ENCODE measurements at places on chromosomes 7 and 10. TPM values are rescaled to one million over a fixed set of nuclear protein-coding genes. Genes with fewer than 3 reads are reported as not detected.

Gene ZNF485
- 2.3 TPM for total RNA-seq

Gene NIPSNAP2
- 119 TPM for total RNA-seq

Gene VWDE
- not detected for total RNA-seq

Gene ORAI2
- total RNA-seq = 16.0 TPM

Gene KIAA1549
- total RNA-seq = 2.3 TPM

Gene CARD11
- 0.42 TPM for total RNA-seq

DNA sequence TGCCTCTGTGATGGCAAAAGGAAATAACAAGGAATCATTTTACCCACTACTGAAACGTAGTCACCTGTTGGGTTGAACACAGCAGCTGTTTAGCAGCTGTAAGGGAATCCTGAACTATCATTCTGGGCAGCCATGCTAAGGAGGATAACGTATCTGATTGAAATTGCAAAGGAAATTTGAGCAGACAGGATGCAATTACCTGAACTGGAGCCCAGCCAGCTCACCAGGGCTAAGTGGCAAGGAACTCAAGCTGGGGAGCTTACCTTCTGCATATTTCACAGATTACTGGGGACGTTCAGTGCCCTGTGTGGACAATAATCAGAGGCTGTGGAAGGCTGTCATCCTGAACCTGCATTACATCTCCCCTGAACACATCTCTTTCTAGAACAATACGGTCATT is 650.5 kb downstream of the SORCS3 start:
- no peak overlapping the region for H3K27ac ChIP-seq
- DNase-seq = no peak
- no peaks in the 10 kb centered on the region for H3K36me3 ChIP-seq
- no peak overlapping the region for H3K4me3 ChIP-seq
- no peaks in the 10 kb centered on the region for H3K4me1 ChIP-seq
- H3K27me3 ChIP-seq = no peaks in the 10 kb centered on the region

- H3K27ac ChIP-seq = no peak overlapping the region
- H3K36me3 ChIP-seq = no peaks in the 10 kb centered on the region
- H3K27me3 ChIP-seq = no peaks in the 10 kb centered on the region
- no peak for DNase-seq
- no peaks in the 10 kb centered on the region for H3K4me1 ChIP-seq
Observed at GRCh38 chr10:51620131-51620530, 79.3 kb downstream of the CSTF2T start.

DNA sequence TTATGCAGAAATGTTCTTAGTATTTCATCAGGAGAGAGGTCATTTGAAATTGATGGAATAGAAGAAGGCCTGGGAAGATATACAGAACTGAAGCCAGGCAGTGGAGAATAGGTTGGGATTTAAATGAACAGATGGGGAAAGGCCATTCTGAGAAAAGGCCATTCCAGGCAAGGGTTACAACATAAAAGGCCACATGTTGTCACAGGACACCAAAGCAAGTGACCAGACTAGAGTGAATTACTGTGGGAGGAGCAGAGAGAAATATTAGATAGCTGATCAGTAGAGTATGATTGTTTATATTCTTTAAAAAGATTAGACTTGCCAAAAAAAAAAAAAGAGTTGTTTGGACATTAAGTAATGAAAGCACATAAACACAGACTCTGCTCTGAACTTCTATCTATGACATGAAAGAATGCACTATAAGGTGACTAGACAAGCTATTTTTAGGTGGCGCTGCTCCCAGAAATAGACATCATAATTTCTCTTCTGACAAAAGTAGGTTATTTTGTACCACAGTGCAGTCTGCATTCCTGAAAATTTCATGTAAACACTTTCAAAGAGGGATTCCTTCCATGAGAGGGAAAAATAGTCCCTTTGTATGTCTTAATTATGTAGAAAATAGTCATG is 55.2 kb upstream of the DKK1 start:
- no peak for DNase-seq
- no peak overlapping the region for H3K4me3 ChIP-seq
- H3K27ac ChIP-seq = no peak overlapping the region
- no peaks in the 10 kb centered on the region for H3K27me3 ChIP-seq
- no peaks in the 10 kb centered on the region for H3K36me3 ChIP-seq

GRCh38 chr10:98417973-98418664 is 3.1 kb upstream of the PYROXD2 start:
- no peak overlapping the region for H3K4me3 ChIP-seq
- no peak overlapping the region for H3K27ac ChIP-seq
- no peaks in the 10 kb centered on the region for H3K27me3 ChIP-seq
- H3K4me1 ChIP-seq = peaks cover 21% of the 10 kb centered on the region
- H3K36me3 ChIP-seq = peaks cover 40% of the 10 kb centered on the region
- DNase-seq = no peak

GRCh38 chr7:81173766-81174281 is 255.0 kb upstream of the SEMA3C start:
- no peaks in the 10 kb centered on the region for H3K4me1 ChIP-seq
- no peaks in the 10 kb centered on the region for H3K27me3 ChIP-seq
- DNase-seq = no peak
- H3K36me3 ChIP-seq = no peaks in the 10 kb centered on the region
- no peak overlapping the region for H3K4me3 ChIP-seq

DNA sequence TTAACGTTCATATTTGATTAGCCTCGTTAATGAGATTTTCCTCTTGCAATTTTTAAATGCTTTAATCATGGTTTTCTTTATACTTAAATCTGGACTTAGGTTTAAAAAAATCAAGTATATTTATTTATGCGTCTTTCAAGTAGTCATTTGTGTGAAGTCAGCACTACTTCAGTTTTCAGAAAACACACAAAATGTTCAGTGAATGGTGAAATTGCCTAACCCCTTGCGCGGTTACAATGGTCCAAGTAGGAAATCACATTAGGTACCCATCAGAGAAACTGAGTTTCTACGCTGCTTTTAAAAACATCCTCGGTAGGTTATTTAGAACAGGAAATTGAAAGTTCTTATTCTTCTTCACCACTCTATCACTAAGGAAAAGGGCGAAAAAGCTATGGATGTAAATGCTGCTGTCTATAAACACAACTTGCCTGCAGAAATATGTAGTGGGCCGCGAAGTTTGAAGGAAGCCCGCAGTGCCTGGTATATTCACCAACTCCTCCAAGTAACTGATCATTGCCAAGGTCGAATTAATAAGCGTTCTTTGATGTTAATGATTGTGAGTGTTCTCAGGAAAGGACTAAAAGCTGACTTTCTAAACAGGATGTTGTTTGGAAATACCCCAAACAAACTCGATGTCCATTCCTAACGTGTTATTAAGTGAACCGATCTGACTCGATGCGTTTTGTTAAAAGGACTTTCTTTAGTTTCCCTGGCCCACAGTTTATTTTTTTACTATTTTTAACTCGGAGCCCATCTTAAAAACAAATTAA is 1.0 kb downstream of the SYPL1 start:
- H3K27me3 ChIP-seq = no peaks in the 10 kb centered on the region
- DNase-seq = no peak
- H3K4me3 ChIP-seq = peak overlapping the region; percentile 76
- peaks cover 65% of the 10 kb centered on the region for H3K4me1 ChIP-seq
- peak overlapping the region; percentile 98 for H3K27ac ChIP-seq
- H3K36me3 ChIP-seq = no peaks in the 10 kb centered on the region

DNA sequence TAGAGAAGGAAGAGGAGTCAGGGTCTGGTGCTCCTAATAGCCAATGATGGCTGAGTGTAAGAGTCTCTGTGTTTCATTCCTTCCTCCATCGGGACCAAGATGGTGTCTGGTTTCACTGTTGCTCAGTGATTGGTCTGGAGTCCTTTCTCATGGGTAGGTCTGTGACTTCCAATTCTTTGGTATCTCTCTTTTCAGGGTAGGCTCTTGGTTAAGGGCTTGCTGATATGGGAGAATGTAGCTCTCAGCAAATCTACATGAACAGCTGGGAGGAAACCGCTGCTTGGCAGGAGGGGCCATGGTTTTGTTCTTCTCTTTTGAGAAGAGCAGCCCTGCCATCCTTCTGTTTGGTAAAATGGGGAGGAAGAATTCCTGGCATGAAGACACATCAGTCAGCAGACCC is 209.1 kb upstream of the PODXL start:
- DNase-seq = no peak
- H3K27ac ChIP-seq = no peak overlapping the region
- H3K27me3 ChIP-seq = peaks cover 13% of the 10 kb centered on the region
- H3K4me1 ChIP-seq = no peaks in the 10 kb centered on the region

- no peak for DNase-seq
- no peaks in the 10 kb centered on the region for H3K36me3 ChIP-seq
- no peak overlapping the region for H3K4me3 ChIP-seq
- H3K27ac ChIP-seq = no peak overlapping the region
- H3K4me1 ChIP-seq = no peaks in the 10 kb centered on the region
Observed at GRCh38 chr10:128025951-128026350, 100.3 kb downstream of the MKI67 start.

DNA sequence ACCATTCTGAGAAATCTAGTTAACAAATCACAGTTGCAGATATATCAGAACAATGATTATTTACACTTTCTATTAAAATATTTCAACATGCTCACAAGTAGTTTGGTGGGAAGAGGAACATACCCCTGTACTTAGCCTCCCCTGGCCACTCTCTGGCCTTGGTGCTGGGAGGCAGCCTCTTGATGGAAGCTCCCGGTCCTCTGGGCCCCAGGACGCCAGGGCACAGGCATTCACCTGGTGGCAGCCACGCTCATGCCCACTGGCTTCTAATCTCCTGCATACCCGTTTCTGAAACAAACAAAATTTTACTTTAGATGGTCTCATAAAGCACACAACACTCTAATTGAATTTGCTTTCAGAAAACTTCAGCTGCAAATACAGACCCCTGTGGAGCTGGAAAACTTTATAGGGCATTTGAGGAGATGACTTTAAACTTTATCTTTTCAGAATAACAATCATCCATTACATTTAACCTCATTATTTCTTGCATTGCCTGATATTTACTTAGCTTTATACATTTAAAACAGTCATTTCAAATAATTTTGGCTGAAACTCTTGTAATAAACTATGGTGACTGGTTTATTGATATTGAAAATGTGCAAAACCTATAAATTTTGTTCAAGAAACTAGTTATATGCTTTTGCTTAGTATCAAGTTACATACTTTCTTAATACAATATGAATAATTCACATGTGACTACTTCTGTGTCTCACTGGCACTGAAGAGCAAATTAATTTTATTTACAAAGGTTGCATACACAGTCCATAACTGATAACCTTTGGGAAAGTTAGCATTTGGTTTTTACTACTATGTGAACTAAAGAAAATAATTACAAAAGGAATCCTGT is 30.8 kb downstream of the C10orf143 start:
- no peak overlapping the region for H3K27ac ChIP-seq
- no peaks in the 10 kb centered on the region for H3K36me3 ChIP-seq
- H3K27me3 ChIP-seq = no peaks in the 10 kb centered on the region
- no peaks in the 10 kb centered on the region for H3K4me1 ChIP-seq
- peak; percentile 21 for DNase-seq

DNA sequence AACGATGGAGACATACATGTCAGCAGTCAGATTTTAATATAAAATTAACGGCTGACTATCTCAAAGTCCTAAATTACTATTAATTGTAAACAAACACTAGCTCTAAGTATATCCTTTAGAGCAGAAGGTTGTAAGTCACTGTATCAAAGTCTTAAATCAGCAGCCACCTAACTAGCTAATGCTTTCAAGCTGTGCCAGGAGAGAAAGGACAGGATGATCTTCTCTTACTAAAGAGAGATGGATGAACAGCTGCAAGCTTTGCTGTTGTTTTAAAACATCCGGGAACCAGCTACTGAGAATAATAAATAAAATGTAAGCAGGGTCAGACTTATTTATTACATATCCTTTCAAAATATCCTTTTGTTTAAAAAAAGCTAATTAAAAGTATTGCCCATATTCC is 24.0 kb upstream of the ABLIM1 start:
- no peaks in the 10 kb centered on the region for H3K27me3 ChIP-seq
- peaks cover 52% of the 10 kb centered on the region for H3K4me1 ChIP-seq
- H3K4me3 ChIP-seq = peak overlapping the region; percentile 37

DNA sequence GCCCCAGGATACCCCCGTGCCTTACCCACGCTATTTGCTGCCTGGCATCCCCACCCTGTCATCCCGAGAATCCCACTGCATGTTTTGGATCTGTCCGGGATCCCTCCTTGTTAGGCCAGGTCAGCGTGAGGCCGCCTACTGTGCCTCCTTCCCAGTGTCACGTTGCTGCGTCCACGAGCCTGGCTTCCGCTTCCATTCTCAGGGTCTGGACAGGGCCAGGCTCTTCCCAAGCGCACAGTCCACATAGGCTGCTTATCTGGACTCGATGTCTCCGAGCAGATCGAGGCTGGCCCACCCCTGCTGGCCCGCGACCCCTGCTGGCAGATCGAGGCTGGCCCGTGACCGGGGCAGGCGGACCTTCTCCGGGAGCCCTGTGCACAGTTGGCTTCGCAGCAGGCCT is 27.1 kb downstream of the FOXK1 start:
- no peak for DNase-seq
- no peak overlapping the region for H3K4me3 ChIP-seq
- peaks cover 5% of the 10 kb centered on the region for H3K36me3 ChIP-seq
- H3K27me3 ChIP-seq = no peaks in the 10 kb centered on the region
- H3K4me1 ChIP-seq = peaks cover 76% of the 10 kb centered on the region

GRCh38 chr10:130352291-130352645 is 216.1 kb downstream of the GLRX3 start:
- no peak overlapping the region for H3K4me3 ChIP-seq
- H3K27ac ChIP-seq = no peak overlapping the region
- no peaks in the 10 kb centered on the region for H3K27me3 ChIP-seq
- no peak for DNase-seq

GRCh38 chr10:105024184-105024583 is 383.1 kb downstream of the SORCS3 start:
- no peak for DNase-seq
- H3K27me3 ChIP-seq = no peaks in the 10 kb centered on the region
- H3K4me1 ChIP-seq = no peaks in the 10 kb centered on the region
- no peak overlapping the region for H3K27ac ChIP-seq
- H3K36me3 ChIP-seq = no peaks in the 10 kb centered on the region

- no peaks in the 10 kb centered on the region for H3K36me3 ChIP-seq
- peaks cover 8% of the 10 kb centered on the region for H3K27me3 ChIP-seq
- no peaks in the 10 kb centered on the region for H3K4me1 ChIP-seq
- no peak overlapping the region for H3K4me3 ChIP-seq
- H3K27ac ChIP-seq = no peak overlapping the region
- DNase-seq = no peak
Observed at GRCh38 chr7:63114371-63114985, 884.2 kb upstream of the ZNF722 start.

All from esophagus muscularis mucosa (tissue), 4 donors.